Stimulated activated CD8-positive, alpha-beta memory T cell treated with anti-CD3 and anti-CD28 coated beads, Interleukin-4, amount 100 ng/mL, for 1 hour (primary cell): ENCODE measurements at places on chromosomes 5 and 9.

- no peak for DNase-seq
These were observed 13.2 kb upstream of the LRRC14B start for GRCh38 chr5:178110-178509.

DNA sequence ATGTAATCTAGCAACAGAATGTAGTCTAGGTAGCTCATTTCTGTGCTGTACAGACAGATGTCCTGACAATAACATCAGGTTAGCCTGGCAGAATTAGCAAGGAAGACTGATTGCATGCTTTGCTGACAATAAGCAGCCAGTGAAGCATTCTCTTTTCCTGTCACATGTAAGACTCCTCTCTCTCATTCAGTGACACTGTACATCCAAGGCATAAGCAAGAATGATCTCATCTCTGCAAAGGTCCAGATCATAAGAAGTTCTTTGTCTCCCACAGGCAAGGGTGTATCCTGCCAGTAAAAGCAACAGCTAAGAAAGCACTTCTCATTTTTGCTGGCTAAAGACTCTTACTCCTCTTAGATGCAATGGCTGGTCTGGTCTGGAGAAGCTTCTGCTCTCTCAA is 861.8 kb downstream of the TAF11L14 start:
- DNase-seq, result no peak

DNA sequence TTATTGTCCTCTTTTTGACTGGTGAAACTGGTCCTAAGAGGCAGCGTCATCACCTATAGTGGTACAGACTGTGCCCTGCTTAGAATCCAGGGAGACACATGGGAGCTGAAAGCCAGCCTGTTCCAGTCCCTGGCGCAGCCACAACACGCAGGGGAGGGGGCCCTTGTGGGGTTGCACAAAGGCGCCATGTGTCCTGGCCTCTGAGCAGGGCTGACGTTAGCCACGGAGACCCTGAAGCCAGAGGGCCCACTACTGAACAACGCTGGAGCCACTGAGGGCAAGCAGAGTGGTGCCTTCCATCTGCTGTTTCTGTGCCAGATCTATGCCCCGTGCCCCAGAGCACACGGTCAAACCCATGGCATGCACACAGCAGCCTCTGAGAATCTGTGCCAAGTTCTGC is 147.3 kb downstream of the ACTL7B start:
- no peak for DNase-seq

DNA sequence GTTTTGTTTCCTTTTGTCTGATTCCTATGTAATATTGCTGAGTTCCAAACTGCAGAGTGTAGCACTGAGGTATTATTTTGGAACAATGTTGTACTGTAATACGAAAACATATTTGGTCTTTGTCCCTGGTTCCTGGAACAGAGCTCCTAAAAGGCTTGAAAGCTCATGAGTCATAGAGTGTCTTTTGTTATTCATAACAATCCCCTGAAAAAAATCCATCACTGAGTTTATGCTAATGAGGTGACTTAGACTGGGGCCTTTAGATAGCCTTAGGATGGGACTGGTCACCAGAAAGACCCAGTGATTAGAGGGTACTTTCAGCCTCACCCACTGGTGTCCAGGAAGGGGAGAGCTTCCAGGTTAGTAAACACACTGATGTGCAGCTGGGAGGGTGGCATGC is 132.7 kb upstream of the POU5F2 start:
- DNase-seq, result no peak

- DNase-seq, result no peak
These were observed 135.5 kb upstream of the PRLR start for GRCh38 chr5:35365758-35366157.

DNA sequence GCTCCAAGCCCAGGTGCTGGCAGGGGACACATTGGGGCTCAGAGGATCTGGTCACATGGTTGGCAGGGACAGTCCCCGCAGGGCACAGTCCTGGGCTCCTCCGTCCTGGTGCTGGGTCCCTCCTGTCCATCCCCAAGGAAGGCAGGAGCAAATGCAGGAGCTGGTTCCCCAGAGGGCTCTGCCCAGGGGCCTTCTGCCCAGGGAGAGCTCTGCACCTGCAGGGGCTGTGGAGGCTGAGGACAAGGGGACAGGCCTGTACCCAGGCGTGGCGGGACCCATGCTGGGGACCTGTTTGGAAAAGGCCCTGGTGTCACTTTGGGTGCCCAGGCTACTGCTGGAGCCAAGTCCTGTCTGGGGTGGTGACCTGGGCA is 7.2 kb downstream of the SPATA31E1 start:
- no peak for DNase-seq

DNA sequence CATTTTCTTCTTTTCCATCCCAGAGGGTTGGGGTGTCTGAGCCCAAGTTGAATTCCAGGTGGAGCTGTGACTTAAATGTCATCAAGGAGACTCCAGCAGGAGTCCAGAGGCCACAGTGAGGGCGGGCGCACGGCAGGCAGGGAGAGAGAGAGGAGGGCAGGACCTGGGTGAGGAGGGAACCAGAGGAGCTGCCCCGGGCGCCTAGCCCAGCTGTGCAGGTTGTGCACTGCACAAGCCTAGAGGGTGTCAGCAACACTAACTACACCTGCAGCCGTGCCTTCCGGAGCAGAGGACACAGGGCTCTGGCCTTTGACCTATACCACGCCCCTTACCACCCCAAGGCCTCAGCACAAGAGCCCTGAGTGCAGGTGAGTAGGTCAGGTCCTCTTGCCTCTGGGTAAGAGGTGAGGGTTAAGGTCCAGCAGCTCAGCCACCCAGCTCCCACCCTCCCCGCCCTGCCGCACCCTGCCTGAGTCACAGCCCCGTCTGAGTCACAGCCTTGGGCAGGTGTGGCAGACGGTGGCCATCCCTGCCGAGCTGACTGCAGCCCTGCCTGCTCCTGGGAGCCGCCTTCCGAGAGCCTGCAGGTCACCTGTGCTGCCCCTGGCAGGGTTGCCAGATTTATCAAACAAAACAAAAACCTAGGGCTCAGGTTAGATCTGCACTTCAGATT is 6.4 kb upstream of the AGPAT2 start:
- no peak for DNase-seq

DNA sequence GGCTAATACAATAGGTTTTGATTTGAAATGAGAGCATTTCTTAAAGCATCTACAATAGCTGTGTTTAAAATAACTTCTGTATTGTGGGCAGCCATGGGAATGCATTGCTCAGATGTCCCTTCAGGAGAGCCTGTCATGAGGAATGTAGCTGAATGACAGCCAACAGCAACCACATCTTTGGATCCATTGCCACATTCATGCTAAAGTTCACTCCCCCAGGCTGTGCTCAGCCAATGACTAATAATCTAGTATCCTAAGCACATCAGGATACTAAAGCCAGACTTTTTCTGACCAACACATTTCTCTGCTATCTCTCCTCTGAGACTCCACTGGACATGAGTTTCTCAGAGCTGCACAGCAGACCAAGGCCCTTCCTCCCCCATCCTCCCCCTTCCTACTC is 45.5 kb downstream of the HTR1A start:
- no peak for DNase-seq

DNA sequence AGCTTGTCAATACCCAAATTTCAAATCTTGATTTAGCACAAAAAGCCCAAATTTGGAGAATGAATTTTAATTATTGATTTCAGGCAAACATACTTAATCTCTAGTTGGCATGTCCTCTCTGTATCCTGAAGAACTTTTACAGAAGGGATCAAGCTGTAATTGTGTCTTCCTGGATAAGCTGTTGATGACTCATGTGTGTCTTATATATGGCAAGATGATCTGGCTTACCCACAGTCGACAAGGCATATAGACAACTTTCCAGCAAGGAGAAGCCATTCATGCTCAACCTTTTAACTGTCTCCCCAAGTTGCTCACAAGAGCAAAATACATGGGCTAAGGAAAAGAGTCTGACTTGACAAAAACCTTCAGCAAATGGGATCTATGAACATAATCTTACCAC is 112.5 kb upstream of the SLCO6A1 start:
- no peak for DNase-seq

GRCh38 chr5:27208051-27208450 is 169.7 kb upstream of the CDH9 start:
- no peak for DNase-seq

- no peak for DNase-seq
These were observed 33.7 kb downstream of the AP3S1 start for GRCh38 chr5:115875447-115875846.

- no peak for DNase-seq
These were observed 27.1 kb downstream of the CCDC125 start for GRCh38 chr5:69305512-69305911.

DNA sequence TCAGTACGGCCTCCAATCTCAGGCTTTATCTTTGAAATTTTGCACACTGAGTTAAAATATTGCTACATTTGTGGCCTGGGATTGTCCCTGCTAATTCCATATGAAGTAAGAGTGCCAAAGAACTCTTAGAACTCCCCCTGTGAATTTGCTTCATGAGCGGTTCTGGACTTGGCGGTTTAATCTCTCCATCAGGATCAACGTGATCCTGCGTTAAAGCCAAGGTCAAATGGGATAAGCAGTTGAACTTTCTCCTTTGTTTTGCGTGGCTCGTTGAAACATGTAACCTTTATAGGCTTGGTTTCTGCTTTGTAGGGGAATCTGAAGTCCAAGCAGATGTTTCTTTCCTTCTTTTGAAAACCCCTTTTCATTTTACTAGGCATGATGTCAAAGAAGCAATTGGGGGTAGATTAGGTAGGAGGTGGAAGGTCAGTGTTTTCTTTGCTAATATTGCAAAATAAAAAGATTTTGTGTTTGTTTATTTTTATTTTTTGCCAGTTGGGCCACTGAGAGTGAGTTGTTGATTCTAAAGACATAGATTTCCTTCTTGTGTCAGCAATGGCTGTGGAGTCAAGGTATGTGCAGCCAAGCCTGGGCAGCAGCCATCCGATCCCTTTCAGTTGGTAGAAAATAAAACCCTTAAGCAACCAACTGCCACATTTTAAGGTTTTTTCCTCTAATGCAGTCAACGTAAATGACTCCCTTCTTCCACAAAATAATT is 390.8 kb downstream of the NNT start:
- no peak for DNase-seq

- no peak for DNase-seq
These were observed 87.3 kb upstream of the GRAMD2B start for GRCh38 chr5:126335886-126336285.

DNA sequence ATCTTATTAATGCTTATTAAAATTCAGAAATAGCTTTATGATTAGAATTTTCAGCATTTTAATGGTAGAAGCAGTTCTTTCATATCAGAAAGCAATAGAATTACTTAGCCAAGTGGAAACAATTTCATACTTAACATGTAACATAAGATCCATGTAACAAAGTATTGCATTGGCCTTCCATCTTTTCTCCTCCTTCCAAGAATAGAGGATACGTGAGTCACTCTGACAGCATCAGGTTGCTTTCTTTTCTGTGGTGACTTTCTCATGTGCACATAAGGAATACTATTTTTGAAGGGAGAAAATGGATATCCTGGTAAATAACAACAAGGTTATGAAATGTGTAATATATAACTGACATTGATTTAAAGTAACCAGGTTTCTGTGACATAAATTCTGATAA is 272.2 kb downstream of the ANXA1 start:
- DNase-seq, result no peak

DNA sequence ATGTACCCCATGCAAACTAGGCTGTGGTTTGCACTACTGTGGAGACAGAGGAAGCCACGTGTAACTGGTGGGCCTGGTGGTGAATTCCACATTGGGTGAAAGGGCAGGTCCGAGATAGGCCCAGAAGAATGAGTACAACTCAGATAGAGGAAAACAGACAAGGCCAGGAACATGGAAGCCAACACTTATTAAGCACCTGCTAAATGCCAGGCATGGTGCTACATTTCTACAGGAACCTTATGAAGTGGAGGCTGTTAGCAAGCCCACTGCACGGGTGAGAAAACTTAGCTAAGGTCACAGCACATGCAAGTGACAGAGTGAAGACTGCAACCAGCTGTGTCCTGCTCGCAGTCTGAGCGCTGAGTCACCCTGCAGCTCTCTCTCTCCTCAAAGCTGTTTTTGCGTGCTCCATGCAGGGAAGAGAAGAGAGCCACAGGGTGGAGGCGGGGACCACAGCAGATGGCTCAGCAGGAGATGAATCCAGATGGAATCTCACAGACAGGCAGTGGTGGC is 65.5 kb upstream of the SPTLC1 start:
- DNase-seq, result no peak

- no peak for DNase-seq
These were observed 252.8 kb downstream of the MAST4 start for GRCh38 chr5:66848749-66849641.
